ENCODE measurements at places on chromosomes 7 and 10.

DNA sequence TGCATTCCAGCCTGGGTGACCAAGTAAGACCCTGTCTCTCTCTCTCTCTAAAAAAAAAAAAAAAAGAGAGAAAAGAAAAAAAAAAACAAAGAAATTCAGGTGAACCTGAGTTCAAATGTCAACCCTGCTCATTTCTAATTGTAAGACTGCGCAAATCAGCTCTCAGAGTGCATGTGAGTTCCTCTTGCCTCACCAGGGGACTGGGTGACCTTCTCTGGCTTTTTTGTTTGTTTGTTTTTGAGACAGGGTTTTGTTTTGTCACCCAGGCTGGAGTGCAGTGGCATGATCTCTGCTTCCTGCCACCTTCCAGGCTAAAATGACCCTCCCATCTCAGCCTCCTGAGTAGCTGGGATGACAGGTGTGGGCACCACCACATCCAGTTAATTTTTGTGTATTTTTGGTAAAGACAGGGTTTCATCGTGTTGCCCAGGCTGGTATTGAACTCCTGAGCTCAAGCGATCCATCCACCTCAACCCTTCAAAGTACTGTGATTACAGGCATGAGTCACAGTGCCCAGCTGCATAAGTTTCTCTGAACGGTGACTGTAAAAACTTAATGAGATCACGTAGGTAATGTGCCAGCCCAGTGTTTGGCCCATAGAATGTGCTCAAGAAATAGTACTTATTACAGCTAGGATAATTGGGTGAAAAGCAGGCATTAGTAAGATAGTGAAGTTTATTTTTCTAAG lies 45.3 kb upstream of the BAMBI start:
- no peaks in the 10 kb centered on the region for H3K4me1 ChIP-seq
- H3K27ac ChIP-seq: no peak overlapping the region
- H3K4me3 ChIP-seq: no peak overlapping the region
- no peaks in the 10 kb centered on the region for H3K27me3 ChIP-seq
- no peak for DNase-seq
- no peaks in the 10 kb centered on the region for H3K36me3 ChIP-seq

DNA sequence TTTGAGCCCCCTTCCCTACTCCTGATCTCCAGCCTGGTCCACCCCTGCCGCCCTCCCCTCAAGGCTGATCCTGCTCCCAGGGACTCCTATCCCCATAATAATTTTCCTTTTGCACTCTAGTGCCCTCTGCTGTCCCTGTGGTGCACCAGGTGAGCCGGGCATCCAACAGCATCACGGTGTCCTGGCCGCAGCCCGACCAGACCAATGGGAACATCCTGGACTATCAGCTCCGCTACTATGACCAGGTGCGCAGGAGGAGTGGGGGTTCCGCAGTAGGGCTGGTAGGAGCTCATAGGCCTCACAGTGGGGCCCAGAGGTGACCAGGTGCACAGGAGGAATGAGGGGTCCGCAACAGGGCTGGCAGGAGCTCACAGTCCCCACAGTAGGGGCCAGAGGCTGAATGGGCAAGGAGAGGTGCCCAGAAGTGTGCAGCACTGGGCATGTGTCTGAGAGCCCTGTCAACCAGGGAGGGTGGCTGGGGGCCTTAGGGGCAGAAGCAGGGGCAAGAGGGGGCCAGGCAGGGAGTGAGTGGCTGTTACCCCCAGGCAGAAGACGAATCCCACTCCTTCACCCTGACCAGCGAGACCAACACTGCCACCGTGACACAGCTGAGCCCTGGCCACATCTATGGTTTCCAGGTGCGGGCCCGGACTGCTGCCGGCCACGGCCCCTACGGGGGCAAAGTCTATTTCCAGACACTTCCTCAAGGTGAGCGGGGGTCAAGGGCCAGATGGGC lies 11.7 kb downstream of the EPHB6 start:
- H3K27ac ChIP-seq: no peak overlapping the region
- no peaks in the 10 kb centered on the region for H3K4me1 ChIP-seq
- no peak overlapping the region for H3K4me3 ChIP-seq

- peaks cover 4% of the 10 kb centered on the region for H3K4me1 ChIP-seq
- peak; percentile 22 for DNase-seq
- H3K27ac ChIP-seq: peak overlapping the region; percentile 96
Observed at GRCh38 chr7:127392182-127392565, 334 bp downstream of the ZNF800 start.

DNA sequence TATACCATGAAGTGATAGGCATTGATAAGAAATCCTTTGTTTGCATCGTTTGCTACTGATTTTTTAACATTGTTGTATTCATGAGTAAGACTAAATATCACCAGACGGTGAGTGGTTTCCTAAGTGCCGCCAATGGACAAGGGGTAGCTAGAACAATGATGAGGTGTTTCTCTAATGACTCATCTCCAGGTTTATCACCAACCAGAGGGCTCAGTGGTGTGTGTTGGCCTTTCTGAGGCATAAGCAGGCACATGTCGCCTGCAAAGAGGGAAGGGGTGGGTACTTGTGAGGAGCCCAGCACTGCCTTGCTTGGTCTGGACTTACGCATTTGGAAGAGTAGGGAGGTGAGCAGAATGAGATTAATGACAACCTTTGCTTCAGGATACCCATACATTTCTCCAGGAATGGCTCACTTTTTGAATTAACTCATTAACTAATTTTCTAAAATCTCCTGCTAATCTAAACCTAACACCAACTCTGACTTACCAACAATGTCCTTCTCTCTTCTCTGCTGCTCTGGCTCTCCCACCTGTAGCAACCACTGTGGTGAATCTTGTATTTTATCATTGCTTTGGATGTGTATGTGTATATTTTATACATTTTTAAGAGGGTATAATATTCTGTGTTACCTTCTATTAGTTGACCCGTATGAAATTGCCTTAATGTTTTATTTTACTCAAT lies 722.6 kb downstream of the GRID1 start:
- H3K36me3 ChIP-seq: no peaks in the 10 kb centered on the region
- no peaks in the 10 kb centered on the region for H3K4me1 ChIP-seq
- H3K27ac ChIP-seq: no peak overlapping the region

DNA sequence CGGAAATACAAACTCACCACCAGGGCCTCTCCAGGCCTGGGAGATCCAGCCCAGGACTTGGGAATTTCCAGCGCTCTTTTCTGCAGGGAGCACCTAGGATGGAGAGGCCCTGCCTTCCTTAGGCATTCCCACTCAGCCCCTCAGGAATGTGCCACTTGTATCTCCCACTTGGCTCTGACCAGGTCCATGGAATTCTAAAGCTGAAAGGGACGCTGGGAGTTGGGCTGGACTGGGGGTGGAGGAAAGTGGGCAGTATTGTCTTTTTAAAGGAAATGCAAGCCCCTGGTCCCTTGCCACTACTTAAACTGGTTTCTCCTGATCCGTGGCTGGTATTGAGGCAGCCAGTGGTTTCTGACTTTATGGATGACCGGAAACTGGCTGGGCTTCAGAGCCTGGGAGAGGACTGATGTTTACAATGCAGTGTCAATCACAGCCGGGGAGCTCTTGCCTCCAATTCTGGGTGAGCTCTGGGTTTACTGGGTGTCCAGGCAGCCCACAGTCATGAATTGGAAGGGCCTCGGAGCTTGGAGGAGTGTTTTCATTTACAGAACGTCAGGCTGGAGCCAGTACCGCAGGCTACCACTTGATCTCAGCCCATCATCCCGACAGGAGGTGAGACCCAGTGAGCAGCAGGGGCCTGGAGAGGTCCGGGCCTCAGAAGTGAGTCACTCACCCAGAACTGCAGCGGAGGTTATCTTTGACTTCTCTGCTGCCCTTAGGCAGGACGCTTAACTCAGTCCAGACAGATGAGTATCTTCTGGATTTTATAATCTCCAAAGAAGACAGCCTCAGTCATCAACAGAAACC lies 27.3 kb downstream of the AGAP3 start:
- DNase-seq: peak; percentile 81
- H3K36me3 ChIP-seq: peaks cover 4% of the 10 kb centered on the region
- peak overlapping the region; percentile 63 for H3K27ac ChIP-seq
